ENCODE measurements at places on chromosomes 2 and 18.

DNA sequence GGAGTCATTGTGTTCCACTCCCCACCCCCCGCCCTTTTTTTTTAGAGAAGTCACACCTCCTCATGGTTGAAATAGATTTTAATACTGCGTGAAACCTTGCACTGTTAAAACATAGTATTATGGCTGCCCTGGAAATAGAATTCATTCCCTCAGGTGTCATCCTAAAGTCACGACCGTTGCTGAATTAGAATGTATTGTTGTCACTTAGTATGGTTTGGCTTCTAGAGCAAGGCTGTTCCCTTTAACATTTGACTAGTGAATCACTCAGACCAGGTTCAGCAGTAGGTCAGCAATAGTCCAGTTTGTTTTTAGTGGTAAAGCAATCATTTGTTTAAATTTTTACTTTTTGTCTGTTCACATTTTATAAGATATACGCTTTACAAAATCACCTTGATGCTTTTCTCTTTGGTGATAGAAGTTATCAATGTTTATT lies 1.2 kb downstream of the BABAM2 start:
- peak; percentile 26 for DNase-seq

GRCh38 chr18:47558110-47558750 lies 306.8 kb upstream of the SKOR2 start:
- no peak for DNase-seq

GRCh38 chr2:114039677-114040076 lies 149.8 kb downstream of the ACTR3 start:
- DNase-seq = no peak

DNA sequence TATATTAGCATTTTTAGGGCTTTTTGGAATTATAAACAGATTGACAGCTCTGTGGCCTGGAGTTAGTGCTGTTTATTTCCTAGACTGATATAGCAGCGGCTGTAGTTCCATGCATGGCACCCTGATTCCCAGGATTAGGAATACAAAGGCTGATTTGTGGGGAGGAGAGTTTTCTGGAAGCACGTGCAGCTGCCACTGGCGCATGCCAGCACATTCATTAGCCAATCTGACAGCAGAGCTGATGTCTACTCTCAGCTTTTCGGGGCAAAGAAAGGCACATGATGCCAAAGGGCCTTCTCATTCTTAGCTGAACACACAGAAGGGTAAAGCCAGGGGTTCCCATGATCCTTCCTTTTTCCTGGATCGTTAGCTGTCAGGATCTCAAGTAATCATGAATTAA lies 45.7 kb upstream of the RAPH1 start:
- DNase-seq = no peak

DNA sequence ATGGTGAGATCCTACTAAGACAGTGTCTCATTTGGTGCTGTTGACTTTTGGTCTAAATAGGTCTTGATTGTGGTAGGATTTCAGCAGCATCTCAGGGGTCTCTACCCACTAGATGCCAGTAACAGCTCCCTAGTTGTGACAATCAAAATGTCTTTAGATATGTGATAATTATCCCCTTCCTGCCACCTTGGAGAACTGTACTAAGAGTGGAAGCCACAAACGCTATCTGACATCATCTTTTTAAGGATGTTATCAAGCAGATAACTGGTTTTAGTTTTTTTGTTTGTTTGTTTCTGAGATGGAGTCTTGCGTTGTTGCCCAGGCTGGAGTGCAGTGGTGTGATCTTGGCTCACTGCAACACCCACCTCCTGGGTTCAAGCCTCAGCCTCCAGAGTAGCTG lies 3.1 kb downstream of the MGAT5 start:
- DNase-seq = no peak
